ENCODE measurements at places on chromosomes 12 and 14.

- DNase-seq = no peak
Observed at GRCh38 chr14:64109819-64110554, 184.2 kb downstream of the ESR2 start.

- no peak for DNase-seq
Observed at GRCh38 chr12:82807132-82807737, 120.5 kb downstream of the TMTC2 start.

GRCh38 chr12:9184276-9184675 is 23.9 kb downstream of the PZP start:
- no peak for DNase-seq

DNA sequence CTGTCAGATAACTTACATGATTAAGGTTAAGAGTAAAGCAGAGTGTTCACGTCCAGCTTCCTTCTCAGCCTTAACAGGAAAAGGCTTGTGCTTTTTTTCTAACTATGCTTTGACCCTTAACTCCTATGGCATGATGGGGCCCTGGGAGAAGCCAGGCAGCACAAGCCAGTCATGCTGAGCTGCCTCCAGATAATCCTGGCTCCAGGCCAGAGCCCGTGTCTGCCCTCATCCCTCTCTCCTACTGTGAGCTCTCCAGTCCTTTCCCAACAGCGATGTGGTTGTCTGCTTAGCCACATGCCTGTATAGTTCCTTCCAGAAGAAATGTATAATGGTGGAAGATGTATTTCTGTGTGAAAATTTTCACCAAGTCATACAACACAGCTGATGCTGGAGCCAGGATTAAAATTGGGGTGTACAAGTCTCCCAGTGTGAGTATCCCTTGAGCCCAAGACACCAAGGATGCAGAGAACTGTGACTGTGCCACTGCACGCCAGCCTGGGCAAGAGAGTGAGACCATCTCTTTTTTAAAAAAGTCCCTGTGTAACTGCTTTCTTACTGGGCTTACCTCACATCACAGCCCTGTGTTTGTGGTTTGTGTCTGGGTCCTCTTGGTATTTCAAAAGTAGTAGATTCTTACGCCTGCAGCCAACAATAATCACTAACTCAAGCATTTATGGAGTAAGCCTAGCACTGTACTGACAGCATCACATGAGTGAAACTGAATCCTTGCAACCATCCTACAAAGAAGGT is 7.9 kb upstream of the ITFG2 start:
- DNase-seq = no peak

DNA sequence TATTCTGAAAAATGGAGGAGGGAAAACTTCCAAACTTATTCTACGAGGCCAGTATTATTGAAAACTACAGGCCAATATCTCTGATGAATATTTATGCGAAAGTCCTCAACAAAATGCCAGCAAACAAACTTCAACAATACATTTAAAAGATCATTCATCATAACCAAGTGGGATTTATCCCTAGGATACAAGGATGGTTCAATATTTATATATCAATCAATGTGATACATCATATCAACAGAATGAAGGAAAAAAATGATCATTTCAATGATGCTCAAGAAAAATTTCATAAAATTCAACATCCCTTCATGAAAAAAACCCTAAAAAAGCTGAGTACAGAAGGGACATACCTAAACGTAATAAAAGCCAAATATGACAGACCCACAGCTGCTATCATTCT is 45.9 kb upstream of the LMNTD1 start:
- no peak for DNase-seq

- DNase-seq = no peak
Observed at GRCh38 chr12:104588047-104588920, 131.5 kb downstream of the CHST11 start.

DNA sequence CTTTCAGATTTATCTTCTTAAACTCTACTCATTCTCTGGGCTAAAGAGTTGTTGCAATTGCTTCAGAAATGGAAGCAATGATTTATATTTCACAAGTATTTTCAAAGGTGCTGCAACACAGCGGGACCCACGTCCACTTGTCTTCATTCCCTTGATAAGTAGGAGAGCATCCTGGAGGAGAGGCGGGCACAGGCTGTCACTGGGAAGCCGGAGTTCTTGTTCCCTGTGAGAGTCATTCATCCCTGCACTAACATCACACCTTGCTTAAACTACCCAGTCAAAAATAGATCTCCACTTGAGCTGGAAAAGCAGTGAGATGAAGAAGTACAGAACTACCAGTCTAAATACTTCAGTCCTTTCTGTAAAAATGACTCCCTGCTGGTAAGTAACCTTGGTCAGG is 160.5 kb upstream of the RASSF8 start:
- DNase-seq = no peak

DNA sequence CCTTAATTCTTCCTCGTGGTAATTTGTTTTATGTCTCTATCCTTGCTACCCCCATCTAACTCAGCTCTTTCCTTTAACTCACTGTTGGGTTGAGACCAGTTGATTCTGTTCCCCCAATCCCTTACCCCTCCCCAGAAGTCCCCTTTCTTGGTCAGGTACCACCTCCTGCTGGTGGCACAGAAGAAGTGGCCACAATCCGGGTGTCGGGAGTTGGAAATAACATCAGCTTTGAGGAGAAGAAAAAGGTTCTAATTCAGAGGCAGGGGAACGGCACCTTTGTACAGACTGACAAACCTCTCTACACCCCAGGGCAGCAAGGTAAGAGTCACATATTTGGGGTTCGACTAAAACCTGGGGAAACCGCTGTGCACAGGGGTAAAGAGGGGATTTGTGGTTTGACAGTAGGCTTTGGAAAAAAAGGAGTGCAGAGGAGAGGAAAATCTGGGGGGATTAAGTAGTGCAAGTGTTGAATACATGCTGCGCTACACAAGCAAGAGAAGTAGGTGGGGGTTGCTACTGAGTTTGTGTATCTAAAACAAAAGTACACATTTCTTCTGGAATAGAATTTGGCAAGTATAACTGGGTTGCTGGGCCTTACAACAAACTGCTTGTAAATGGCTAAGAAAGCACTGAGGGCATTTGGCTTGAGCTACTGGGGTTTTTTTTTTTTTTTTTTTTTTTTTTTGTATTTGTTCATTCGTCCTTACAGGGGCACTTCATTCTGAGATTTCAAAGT is 1.3 kb downstream of the A2ML1 start:
- DNase-seq = peak; percentile 3

GRCh38 chr14:33062881-33063280 is 124.2 kb downstream of the NPAS3 start:
- no peak for DNase-seq

DNA sequence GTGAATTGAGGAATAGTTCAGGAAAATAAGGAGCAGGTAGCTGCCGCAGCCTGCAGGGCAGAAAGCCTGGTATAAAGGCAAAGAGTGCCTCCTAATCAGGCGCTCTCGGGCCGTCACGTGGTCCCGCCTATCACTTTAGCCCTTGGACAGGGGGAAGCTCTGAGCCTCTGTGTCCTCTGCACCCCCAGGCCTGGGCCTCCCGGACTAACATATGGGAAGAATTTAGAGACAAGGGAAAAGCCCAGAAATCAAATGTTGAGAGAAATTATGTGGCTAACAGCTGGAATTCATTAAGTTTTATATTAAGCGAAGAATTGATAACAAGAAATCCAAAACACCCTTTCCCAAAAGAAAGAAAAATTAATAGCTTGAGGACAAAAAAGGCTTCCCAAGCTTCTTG is 417.7 kb downstream of the ATP23 start:
- DNase-seq = no peak

DNA sequence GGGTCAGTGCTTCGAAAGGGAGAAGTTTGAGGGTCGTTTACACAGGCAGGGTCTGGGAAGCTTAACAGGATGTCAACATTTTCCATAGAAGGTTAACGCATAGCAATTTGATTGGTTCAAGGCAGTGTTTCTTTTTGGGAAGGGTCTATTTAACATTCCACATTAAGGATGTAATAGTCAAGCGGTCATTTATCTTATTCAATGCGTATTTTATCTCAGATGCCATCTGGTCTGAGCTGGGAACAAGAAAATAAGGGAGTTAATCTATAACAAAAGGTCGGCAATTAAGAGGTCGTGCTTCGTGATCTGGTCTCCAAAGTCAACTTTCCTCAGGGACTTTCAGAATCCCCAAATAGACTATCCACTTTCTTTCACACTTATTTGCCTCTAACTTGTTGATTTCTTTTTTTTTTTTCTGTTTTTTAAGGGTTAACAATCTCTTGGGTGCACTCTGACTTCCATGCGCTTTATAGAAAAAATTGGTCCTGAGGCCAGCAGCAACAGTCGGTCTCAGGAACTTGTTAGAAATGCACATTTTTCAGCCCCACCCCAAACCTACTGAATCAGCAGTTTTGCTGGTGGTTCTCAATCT is 550 bp upstream of the RESF1 start:
- DNase-seq = no peak

- DNase-seq = no peak
Observed at GRCh38 chr12:105554856-105555255, 224.4 kb downstream of the C12orf75 start.

DNA sequence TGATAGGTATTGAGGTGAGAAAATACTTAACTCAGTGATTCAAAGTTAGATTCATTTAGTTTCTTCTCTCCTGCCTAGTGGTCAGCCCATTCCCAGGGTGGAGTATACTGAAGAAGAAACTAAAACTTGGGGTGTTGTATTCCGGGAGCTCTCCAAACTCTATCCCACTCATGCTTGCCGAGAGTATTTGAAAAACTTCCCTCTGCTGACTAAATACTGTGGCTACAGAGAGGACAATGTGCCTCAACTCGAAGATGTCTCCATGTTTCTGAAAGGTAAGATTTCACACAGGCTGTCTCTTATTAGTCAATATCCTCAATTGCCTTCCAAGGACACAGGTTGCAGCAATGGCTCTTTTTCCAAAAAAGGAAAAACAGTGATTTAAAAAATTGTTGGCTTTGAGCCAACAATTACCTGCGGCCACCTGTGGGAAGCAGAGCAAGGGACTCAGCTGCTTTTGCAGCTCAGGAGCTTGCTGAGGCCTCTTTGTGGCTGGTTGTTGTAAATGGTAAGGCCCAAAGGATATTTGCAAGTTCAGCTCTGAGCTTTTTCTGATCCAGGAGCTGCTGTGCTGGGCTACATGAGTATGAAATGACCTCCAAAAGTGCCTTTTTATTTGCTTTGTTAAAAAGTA is 33.9 kb downstream of the TPH2 start:
- peak; percentile 52 for DNase-seq

DNA sequence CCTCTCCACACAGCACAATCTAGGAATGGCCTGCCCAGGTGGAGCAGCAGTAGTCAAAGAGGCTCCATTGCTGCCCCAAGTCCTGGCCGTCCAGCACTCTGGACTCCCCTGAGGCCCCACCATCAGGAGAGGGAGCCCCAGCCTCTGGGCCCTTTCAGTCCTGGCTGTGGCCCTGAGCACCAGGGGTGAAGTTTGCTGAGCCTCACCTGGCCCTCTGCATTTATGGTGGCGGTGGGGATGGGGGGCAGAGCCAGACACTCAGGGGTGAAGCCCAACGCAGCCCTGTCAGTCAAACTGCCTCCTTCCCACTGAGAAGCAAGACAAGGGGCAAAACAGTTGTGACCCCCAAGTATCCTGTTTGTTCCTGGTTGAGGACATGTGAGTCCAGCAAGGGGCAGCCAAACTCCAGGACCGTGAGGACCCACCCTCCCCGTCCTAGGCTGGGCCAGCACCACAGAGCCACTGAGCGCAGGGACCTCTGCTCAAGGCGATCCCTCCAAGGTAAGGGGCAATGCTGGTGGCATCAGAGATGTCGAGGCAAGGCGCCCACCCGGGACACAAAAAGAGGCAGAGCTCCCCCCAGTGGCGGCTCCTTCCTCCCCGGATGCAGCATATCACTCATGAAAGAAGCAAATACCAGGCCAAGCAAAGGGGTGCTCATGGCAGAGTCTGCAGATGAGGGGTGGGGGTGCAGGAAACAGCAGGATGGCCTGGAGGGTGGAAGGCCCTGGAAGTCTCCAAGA is 4.8 kb upstream of the AMN start:
- no peak for DNase-seq

DNA sequence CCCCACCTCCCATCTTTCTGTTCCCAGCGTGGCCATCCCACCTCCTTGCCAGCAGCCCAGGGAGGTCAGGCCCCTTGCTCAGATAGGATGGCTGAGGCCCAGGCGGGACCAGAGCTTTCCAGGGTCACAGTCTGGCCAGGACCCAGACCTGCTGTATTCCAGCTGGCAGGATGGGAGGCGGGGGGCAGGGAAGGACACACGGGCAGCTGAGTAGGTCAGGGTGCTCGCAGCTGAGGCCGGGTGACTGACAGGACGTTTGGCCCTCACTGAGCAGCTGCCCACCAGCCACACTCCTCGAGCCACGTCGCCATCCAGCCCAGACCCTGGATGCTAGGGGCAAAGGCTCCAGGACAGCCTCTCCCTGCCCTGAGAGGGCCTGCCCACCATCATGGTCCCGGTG is 4.0 kb downstream of the NUDT14 start:
- DNase-seq = no peak

- no peak for DNase-seq
Observed at GRCh38 chr12:124238886-124239285, 56.0 kb upstream of the RFLNA start.
